Breast epithelium (tissue), 4 donors: ENCODE measurements at places on chromosomes 2 and 18.

DNA sequence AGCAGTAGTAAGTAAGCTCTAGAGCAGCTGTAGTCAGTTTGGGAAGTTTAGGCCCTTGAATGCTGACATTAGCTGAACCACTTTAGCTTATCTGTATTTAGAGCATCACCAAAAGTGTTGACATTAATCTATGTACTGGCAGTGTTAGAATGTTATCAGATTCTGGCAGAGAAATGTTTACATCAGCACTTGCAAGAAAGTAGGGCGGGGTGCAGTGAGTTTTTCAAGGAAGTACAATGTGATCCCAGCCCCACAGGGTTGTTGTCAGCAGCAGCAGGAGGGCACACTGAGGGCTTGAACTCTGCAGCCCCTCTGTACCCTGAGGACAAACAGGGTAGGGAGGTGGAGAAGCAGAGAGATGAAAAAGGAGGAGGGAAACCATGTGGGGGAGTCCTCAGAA lies 35.5 kb upstream of the RMP24 start:
- no peaks in the 10 kb centered on the region for H3K27me3 ChIP-seq
- H3K36me3 ChIP-seq = no peaks in the 10 kb centered on the region
- no peak overlapping the region for H3K27ac ChIP-seq
- H3K4me1 ChIP-seq = no peaks in the 10 kb centered on the region

DNA sequence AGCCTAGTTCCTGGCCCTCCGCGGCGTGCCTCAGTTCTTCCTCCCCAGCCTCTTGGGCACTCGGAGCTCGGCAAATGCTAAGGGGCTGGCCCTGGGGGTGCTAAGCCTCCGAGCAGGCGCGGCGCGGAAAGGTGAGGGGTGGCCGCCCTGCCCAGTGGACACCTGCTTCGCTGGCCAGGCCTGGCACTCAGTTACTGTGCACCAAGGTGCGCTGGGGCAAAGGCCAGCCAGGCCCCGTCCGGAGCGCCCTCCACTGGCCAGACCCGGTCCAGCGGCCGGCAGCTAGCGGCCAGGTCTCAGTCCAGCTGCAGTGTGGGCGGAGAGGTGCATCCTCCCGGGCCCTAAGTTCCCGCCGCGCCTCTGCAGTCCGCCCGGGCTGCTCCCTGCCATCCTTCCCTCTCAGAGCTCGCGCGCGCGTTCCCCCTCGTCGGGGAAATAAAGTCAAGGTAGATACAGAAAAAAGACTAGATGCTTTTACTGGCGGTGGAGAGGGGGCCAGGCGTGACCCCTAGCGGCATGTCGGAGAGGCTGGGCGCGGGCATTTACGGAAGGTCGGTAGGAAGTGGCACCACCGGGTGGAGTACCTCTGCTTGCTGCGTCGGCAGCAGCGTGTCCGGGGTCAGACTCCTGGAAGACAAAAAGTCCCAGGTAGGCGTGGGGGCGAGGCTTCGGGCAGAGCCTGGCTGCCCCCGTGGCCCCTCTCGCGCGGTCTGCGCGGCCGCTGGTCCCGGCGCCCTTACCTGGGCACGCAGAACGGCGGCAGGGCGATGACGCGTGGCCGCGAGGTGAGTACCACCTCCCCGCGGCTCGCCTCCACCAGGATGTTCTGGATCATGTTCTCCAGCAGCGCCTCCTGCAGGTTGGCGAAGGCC lies 9.4 kb upstream of the CRYBA2 start:
- peak overlapping the region; percentile 49 for H3K4me3 ChIP-seq
- H3K4me1 ChIP-seq = peaks cover 10% of the 10 kb centered on the region

DNA sequence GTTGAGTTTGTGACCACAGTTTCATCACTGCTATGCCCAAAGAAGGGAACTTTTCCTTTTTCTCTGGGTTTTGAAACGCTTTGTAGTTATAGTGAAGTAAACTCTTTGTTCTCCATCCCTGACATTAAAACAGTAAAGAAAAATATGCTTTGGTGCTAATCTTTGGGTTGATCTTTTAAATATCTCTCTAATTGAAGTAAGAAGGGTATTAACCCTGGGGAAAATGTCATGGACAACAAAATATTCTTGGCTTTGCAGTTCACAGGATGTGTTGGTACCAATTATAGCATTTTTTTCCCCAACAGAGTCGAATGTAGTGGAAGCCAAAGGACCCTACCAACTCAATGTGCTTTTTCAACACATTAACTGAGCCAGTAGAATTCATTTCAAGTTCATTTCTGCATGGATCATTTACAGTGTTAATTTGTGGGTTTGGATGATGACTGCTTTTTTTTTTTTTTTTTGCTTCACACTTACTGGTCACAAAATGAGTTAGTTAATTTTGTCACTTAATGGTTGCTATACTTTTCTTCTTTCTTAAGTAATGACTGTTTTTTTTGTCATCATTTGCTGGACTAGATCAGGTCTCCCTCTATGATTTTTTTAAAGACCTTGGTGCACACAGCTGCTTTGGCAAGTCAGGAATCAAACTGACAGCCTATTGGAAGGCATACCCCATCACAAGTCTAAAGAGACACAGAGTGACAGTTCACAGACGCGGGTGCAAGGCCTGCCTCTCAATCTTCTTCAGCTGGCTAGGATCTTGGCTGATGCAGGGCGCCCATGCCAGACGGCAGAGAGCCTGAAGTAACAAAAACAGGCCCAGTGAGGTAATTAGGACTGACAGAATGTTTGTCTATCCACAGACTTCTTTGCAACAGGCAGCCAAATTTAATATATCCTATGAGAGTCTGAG lies 98.8 kb upstream of the MMADHC start:
- DNase-seq = no peak
- H3K4me1 ChIP-seq = no peaks in the 10 kb centered on the region
- H3K27me3 ChIP-seq = no peaks in the 10 kb centered on the region
- no peaks in the 10 kb centered on the region for H3K36me3 ChIP-seq
- no peak overlapping the region for H3K4me3 ChIP-seq

DNA sequence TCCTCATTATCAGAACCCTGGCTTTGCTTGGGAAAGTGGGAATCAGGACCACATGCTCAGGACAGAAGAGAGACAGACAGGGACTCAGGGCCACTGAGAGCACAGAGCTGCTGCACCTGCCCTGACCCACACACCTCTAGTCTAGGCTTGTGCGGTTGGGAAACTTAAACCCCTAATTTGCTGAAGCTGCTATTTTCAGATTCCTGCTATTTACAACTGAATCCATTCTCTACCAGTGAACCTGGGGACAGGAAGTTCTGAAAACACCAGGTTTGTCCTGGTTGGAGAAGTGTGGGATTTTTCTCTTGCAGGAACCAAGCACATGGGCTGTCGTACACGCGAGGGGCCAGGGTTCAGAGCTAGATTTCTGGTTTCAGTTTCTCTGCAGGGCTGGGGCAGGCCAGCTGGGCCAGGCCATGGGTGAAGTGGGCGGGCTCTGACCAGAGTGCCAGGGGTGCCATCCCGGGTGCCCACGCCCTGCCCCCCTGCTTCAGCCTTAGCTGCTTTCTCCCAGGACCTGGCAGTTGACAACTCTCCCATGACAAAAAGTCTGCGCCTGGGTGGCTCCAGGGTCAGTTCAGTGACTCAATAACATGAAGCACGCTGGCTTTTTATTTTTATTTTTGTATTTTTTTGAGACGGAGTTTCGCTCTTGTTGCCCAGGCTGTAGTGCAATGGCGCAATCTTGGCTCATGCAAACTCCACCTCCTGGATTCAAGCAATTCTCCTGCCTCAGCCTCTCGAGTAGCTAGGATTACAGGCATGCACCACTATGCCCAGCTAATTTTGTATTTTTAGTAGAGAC lies 51.3 kb upstream of the SLC1A4 start:
- H3K36me3 ChIP-seq = no peaks in the 10 kb centered on the region
- H3K27me3 ChIP-seq = no peaks in the 10 kb centered on the region
- no peak for DNase-seq
- peak overlapping the region; percentile 24 for H3K4me3 ChIP-seq
- no peaks in the 10 kb centered on the region for H3K4me1 ChIP-seq
- H3K27ac ChIP-seq = no peak overlapping the region

- no peaks in the 10 kb centered on the region for H3K27me3 ChIP-seq
- no peaks in the 10 kb centered on the region for H3K36me3 ChIP-seq
- DNase-seq = no peak
- H3K4me1 ChIP-seq = no peaks in the 10 kb centered on the region
- no peak overlapping the region for H3K27ac ChIP-seq
- no peak overlapping the region for H3K4me3 ChIP-seq
Measured at GRCh38 chr2:17604050-17604449, 63.6 kb downstream of the VSNL1 start.

GRCh38 chr18:74281980-74282754 lies 9.6 kb downstream of the CYB5A start:
- H3K27ac ChIP-seq = peak overlapping the region; percentile 66
- peaks cover 33% of the 10 kb centered on the region for H3K4me1 ChIP-seq
- no peaks in the 10 kb centered on the region for H3K27me3 ChIP-seq
- no peak overlapping the region for H3K4me3 ChIP-seq
- DNase-seq = no peak

- no peaks in the 10 kb centered on the region for H3K27me3 ChIP-seq
- H3K27ac ChIP-seq = no peak overlapping the region
- no peak for DNase-seq
- no peaks in the 10 kb centered on the region for H3K36me3 ChIP-seq
- no peak overlapping the region for H3K4me3 ChIP-seq
- H3K4me1 ChIP-seq = peaks cover 6% of the 10 kb centered on the region
Measured at GRCh38 chr2:46161315-46161714, 135.9 kb upstream of the EPAS1 start.

DNA sequence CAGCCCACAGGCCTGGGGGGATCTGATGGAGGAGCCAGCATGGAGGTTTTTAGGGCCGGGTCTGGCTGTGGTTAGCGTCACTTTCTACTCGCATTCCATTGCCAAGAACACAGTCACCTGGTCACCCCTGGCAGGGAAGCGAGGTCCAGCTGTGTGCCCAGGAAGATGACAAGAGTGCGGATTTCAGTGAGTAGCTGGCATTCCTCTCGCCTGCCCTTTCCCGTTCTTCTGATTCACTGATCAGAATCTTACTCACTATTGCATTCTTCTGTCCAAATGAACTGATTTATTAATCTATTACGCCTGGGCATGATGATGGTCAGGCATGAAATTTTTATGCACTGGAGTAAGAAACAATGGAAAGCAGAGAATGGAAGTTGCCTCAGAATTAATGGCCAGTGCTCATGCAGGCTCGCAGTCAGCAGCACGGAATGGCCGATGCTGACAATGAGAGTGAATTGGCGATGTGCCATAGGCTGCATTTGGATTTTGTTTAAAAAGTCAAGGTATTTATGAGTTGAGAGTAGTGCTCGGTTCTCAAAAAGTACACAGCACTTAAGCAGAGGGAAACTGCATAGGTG lies 76.4 kb upstream of the MGAT5 start:
- no peak overlapping the region for H3K4me3 ChIP-seq
- H3K36me3 ChIP-seq = no peaks in the 10 kb centered on the region
- no peaks in the 10 kb centered on the region for H3K4me1 ChIP-seq
- H3K27ac ChIP-seq = no peak overlapping the region

- H3K36me3 ChIP-seq = no peaks in the 10 kb centered on the region
- no peak overlapping the region for H3K27ac ChIP-seq
- DNase-seq = no peak
- no peaks in the 10 kb centered on the region for H3K4me1 ChIP-seq
Measured at GRCh38 chr2:89851583-89851905, 1160.1 kb downstream of the RPIA start.

DNA sequence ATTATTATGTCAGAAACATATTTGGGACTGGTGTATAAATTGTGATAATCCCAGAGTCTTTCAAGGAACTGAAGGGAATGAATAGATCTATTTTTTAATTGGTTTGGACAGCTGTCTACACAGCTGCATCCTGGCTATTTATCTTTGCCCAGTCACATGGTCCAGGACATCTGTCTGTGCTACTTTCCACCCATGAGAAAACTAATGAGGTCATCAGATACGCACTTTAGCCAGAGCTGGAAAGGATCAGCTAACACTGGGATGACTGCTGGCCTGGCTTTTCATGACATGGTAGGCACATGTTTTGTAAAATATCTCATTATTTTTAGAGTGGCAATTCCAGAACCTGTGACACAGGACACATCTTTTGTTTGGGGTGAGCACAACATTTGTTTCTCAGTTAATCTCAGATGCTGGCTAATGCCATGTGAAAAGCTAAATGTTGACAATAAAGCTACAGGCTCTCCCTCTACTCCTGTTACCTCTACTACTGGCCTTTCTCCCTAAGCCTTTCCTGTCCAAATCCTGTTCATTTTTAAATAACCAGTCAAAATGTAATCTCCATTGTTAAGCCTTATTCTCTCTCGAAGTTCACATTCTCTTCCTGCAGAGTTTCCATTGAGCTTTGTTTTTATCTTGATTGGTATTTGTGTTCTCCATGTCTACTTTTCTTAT lies 500.7 kb downstream of the RIT2 start:
- no peaks in the 10 kb centered on the region for H3K4me1 ChIP-seq
- no peak for DNase-seq
- no peaks in the 10 kb centered on the region for H3K36me3 ChIP-seq
- no peaks in the 10 kb centered on the region for H3K27me3 ChIP-seq
- no peak overlapping the region for H3K4me3 ChIP-seq

- H3K27me3 ChIP-seq = no peaks in the 10 kb centered on the region
- DNase-seq = no peak
- no peaks in the 10 kb centered on the region for H3K4me1 ChIP-seq
- H3K27ac ChIP-seq = no peak overlapping the region
- H3K36me3 ChIP-seq = no peaks in the 10 kb centered on the region
Measured at GRCh38 chr2:46431481-46432235, 47.7 kb upstream of the TMEM247 start.

- no peaks in the 10 kb centered on the region for H3K4me1 ChIP-seq
- no peak overlapping the region for H3K27ac ChIP-seq
- DNase-seq = no peak
- H3K27me3 ChIP-seq = no peaks in the 10 kb centered on the region
- H3K36me3 ChIP-seq = no peaks in the 10 kb centered on the region
- no peak overlapping the region for H3K4me3 ChIP-seq
Measured at GRCh38 chr2:143830476-143830875, 689.4 kb downstream of the ZEB2 start.

GRCh38 chr2:226216575-226216974 lies 583.0 kb downstream of the IRS1 start:
- no peaks in the 10 kb centered on the region for H3K36me3 ChIP-seq
- H3K4me1 ChIP-seq = no peaks in the 10 kb centered on the region
- DNase-seq = no peak

- H3K4me1 ChIP-seq = no peaks in the 10 kb centered on the region
- H3K27ac ChIP-seq = peak overlapping the region; percentile 62
- no peak for DNase-seq
- no peaks in the 10 kb centered on the region for H3K36me3 ChIP-seq
Measured at GRCh38 chr2:43050866-43051265, 175.5 kb downstream of the ZFP36L2 start.

- no peak overlapping the region for H3K4me3 ChIP-seq
- H3K4me1 ChIP-seq = no peaks in the 10 kb centered on the region
- DNase-seq = no peak
- no peak overlapping the region for H3K27ac ChIP-seq
Measured at GRCh38 chr2:201471732-201472393, 20.3 kb downstream of the STRADB start.

GRCh38 chr2:147255812-147256211 lies 589.0 kb upstream of the ACVR2A start:
- no peaks in the 10 kb centered on the region for H3K27me3 ChIP-seq
- no peaks in the 10 kb centered on the region for H3K36me3 ChIP-seq
- H3K4me1 ChIP-seq = no peaks in the 10 kb centered on the region
- H3K4me3 ChIP-seq = no peak overlapping the region
- DNase-seq = no peak

- H3K4me1 ChIP-seq = no peaks in the 10 kb centered on the region
- H3K4me3 ChIP-seq = no peak overlapping the region
- no peak for DNase-seq
- H3K27ac ChIP-seq = no peak overlapping the region
- H3K36me3 ChIP-seq = no peaks in the 10 kb centered on the region
- no peaks in the 10 kb centered on the region for H3K27me3 ChIP-seq
Measured at GRCh38 chr2:232296776-232297525, 81.6 kb upstream of the ALPP start.
